ENCODE measurements at places on chromosomes 6 and 20.

DNA sequence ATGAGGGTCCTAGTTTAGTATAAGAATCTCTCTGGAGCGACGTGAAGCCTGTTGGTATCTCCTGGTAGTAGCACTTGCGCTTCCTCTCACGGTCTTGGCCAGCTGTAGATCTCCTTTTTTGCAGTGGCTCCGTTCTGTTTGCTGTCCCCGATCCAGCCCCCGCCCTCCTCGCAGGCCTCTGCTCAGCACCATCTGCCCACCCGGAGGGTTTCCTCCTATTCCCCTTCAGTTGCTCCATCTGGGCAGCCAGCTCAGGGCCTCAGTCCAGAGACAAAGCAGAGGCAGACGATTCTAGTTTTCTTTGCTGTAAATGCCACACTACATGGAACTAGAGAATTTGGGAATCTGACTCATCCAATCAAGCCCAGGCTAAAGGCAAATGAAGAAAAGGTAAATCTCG is 126.6 kb downstream of the TIAM2 start:
- DNase-seq: no peak

GRCh38 chr20:23145281-23145700 is 59.2 kb upstream of the CD93 start:
- DNase-seq: peak; percentile 87

GRCh38 chr6:158287047-158287446 is 25.2 kb upstream of the TULP4 start:
- no peak for DNase-seq

GRCh38 chr6:150332939-150333584 is 35.8 kb upstream of the IYD start:
- no peak for DNase-seq

DNA sequence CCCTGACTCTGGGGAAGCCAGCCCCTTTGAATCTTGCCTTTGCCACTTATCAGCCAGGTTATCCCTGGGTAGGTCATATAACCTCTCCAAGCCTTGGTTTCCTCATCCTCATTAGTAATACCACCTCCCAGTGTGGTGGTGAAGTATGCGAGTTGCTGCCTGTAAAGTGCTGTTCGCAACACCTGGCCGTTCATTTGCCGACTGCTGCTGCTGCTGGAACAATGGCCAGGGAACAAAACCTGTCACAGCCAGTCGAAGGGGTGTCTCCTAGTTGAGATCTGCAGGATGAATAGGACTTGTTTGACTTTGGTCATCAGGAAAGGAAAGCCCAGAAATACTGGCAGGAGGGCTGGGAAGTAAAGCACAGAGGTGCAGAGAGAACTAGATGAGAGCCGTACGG is 6.1 kb downstream of the MANBAL start:
- DNase-seq: no peak

DNA sequence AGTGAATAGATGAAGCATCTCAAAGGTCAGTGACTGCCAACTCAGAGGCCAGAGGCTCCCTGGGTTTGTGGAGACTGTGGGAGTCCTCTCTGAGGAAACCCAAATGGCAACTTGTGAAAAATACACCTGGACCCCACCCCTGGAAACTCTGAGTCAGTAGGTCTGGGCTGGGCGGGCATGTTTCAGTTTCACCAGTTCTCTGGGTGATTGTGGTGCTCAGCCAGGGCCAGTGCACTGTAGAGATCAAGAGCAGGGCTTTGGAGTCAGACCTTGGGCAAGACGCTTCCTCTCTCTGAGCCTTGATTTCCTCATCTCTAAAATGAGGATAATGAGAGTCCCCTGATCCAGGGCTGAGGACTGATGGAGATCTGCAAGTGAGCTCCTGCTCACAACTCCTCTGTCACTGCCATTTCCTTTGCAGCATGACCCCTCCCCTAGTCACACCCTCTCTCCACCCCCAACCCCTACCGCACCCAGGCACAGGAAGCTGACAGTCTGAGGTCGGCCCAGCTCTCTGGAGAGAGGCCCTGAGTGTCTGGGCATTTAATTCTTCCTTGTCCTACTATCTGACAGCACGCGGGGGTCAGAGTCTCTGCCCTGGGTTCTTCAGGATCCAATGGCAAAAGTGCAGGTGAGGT is 5.1 kb downstream of the DEF6 start:
- no peak for DNase-seq

DNA sequence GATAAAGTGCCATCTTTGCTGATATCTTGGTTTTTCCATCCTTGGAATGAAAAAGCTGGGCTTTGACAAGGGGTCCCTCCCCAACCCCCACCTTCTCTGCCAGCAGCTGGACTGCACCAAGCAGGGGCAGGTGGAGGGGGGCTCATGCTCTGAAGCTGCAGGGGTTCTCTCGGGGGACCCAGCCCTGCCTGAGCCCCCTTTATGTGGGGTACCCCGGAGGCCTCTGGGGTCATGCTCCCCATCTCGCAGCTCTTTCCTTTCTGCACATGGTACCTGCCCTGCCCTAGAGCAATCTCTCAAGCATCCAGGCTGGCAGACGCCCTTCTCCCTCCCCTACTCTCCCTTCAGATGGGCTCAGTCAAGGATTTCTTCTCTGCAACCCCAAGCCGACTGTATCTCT is 146.7 kb upstream of the PTPN1 start:
- DNase-seq: no peak

- DNase-seq: no peak
These were observed 14.7 kb upstream of the ZNF831 start for GRCh38 chr20:59148701-59149493.

DNA sequence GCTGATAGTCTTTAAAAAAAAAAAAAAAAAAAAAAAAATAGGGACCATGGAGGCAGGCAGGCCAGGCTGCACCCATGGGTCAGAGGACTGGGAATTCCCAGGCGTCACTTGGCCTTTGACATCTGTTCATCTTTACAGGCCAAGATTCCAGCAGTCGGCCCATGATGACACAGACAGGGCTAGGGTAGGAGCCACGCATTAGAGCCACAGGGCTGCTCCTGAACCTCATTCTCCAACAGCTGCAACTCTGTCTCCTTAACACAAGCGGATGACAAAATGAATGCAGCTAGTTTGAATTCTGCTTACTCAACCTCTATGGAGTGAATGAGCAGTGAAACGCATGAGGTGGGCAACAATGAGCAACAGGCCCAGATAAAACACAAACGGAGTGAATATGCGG is 126.4 kb downstream of the LY86 start:
- no peak for DNase-seq

- DNase-seq: no peak
These were observed 191.8 kb upstream of the RREB1 start for GRCh38 chr6:6915813-6916547.

DNA sequence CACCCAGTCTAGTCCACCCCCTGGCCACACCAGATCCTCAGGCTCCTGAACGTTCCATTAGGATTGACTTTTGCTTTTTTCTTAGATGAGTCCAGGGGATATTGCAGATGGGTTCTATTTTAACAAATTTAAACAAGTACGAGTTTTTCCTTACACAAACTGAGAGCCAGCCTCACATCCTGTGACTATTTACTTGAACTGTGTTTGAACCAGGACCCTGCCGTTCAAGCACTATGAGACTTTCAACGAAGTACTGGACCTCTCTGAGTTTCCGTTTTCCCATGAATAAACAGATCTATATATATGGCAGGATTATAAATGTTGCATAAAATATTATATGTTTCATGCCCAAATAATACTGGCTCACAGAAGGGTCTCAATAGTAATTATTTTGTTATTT is 1.4 kb upstream of the METTL24 start:
- no peak for DNase-seq

DNA sequence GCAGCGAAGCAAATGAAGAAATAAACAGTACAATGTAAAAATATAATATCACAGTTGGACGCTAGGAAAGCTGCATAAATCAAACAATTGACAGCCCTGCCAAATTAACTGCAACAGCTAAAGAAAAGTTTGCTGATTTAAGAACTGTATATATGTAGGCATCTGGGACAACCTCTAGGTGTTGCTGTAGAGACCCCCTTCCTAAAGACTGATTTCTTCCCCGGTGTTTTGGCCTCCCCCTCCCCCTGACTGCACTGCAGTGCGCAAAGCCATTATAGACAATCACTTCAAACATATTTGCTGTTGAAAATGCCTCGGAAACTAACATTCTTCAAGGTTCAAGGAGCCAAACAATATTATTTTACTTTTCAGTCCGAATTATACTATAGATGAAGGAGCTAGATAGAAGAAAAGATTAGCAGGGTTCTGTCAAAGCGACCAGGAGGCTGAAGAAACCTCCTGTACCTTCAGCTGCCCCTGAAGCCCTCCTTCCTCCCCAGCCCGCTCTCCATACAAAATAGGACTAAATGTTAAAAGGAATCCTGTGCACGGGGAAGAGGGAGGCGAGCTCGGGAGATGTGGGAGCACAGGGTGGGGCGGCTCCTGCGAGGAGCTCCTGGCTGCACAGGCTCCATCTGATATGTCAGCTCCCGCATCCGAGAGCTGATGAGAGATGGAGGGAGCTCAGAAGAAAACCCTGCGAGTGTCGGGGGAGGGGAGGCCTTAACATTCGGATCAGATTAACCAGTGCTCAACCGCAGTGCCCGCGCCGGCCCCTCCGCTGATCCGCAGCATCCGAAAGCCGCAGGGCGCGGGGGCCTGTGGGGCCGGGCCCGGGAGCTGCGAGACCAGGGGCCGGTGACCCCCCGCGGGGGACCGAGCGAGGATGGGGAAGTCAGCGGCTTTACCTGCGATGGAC is 822 bp downstream of the ELOVL4 start:
- no peak for DNase-seq

GRCh38 chr20:14984768-14985622 is 647.6 kb upstream of the FLRT3 start:
- DNase-seq: no peak

DNA sequence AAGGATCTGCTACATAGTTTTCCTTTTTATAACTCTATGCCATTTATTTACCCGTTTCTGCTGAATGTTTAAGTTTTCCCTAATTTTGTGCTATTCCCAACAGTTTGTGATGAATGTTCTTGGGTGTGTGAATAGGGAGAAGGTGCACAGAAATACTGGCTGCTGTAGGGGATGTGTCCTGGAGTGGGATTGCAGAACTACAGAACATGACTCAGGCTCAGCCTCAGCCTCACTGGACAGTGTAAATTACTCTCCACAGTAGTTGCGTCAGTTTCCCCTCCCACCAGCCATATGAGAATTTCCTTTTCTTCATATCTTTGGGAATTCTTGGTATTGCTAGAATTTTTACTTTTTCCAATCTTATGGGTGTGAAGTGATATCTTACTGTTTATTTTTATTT is 57.0 kb downstream of the SLX4IP start:
- no peak for DNase-seq

DNA sequence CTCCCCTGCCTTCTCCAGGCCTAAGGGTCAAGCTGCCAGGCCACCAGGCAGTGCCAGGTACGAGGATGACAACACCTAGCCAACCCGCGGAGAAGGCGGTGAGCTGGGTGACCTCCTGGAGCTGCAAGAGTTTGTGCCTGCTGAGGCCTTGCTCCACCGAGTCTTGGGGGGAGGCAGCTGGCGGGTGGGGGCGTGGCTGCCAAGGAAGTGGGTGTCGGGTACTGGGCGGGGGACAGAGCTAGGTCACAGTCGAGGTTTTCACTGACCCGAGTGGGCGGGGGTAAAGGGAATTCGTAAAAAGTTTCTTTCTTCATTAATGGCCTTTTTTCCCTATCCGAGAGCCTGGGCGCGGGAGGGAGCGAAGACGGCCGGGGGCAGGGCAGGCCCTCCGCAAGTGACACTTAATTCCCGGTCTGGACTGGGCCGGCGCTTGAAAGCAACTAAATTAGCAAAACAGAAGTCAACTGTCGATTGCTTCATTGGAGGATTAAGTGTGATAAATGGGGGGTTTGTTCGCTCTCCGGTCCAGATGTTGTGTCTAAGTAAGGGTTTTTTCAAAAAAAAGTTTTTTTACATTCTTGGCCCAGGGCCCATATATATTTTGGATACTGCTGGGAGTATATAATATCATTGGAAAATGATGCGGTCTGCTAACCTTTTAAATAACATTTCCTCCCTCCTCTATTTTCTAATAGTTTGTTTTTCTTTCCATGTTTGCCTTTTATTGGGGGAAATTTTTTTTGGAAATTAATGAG is 43.1 kb upstream of the FOXP4 start:
- DNase-seq: no peak

DNA sequence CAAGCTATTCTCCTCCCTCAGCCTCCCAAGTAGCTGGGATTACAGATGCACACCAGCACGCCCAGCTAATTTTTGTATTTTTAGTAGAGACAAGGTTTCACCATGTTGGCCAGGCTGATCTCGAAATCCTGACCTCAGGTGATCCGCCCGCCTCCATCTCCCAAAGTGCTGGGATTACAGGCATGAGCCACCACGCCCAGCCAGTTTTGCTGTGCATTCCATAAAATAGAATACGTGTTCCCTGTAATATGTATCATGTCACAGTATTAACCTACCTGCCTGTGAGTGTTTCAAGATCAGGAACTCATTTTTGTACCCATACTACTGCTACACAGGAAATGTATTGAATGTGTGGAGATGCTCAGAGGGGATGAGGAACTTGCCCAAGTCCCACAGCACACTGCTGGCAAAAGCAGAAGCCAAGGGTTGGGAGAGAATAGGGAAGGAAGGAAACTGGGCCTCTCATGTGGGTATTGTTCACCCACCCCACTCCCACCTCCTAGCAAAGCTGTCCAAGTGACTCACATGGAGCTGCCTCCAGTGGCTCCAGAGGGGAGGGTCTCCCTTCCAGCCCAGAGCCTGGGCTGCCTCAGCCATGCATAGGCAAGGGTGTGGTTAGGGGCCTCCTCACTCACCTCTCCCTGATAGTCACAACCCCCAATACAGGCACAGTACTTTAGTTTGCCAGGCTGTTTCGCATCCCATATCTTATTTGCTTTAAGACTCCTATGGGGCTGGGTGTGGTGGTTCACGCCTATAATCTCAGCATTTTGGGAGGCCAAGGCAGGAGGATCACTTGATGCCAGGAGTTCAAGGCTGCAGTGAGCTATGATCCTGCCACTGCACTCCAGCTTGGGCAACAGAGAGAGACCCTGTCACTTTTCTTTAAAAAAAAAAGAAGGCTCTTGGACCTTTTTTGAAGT is 9.4 kb downstream of the HM13 start:
- DNase-seq: no peak

- DNase-seq: no peak
These were observed 21.7 kb upstream of the MYT1 start for GRCh38 chr20:64142590-64142989.

DNA sequence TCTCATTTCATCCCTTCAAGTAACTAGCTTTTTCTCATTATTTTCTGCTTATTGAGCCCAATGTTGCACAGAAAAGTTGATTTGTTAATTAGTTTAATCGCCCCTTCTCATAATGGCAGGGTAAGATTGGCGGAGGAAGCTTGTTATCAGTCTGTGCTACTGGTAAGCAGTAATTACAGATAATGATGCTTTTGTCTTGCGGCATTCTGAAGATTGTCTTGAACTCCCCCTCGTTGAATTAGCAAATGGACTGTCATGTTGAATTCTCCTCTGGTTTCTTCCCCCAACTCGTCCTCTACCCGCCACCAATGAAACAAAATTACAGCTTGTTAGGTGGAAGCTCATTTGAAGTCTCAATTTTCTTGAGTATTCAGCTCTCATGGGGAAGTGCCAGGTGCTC is 39.4 kb downstream of the PRDM13 start:
- DNase-seq: no peak

- DNase-seq: no peak
These were observed 34.5 kb upstream of the HLA-A start for GRCh38 chr6:29907637-29908340.

All from GOT3 (cell line).